ENCODE measurements at places on chromosomes 7 and 10.

- DNase-seq: no peak
Measured at GRCh38 chr7:117686311-117686935, 186.8 kb downstream of the CTTNBP2 start.

GRCh38 chr7:42456267-42456666 is 219.3 kb upstream of the GLI3 start:
- no peak for DNase-seq

- no peak for DNase-seq
Measured at GRCh38 chr10:49524496-49524895, 14.4 kb downstream of the ERCC6 start.

- no peak for DNase-seq
Measured at GRCh38 chr10:93535293-93535692, 31.2 kb upstream of the FFAR4 start.

- no peak for DNase-seq
Measured at GRCh38 chr10:111275091-111275490, 198.3 kb downstream of the ADRA2A start.

- no peak for DNase-seq
Measured at GRCh38 chr10:64098994-64099393, 577.8 kb downstream of the REEP3 start.

DNA sequence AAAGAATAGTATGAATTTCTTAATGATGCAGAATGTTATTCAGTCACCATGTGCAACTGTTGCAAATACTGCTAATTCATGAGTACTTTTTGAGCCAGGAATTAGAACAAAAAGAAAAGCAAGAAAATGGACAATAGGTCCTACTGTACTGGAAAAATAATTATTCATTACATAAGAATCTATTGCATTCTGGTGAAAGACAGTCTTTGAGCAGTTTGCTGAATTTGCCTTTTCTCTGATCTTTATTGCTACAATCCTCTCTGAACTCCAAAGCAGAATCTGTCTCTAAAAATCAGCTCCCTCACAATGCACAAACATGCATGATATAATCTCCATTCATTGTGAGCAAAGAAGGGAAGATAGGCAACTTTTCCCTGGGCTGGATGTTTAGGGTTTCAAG is 12.8 kb downstream of the IFIT2 start:
- no peak for DNase-seq

DNA sequence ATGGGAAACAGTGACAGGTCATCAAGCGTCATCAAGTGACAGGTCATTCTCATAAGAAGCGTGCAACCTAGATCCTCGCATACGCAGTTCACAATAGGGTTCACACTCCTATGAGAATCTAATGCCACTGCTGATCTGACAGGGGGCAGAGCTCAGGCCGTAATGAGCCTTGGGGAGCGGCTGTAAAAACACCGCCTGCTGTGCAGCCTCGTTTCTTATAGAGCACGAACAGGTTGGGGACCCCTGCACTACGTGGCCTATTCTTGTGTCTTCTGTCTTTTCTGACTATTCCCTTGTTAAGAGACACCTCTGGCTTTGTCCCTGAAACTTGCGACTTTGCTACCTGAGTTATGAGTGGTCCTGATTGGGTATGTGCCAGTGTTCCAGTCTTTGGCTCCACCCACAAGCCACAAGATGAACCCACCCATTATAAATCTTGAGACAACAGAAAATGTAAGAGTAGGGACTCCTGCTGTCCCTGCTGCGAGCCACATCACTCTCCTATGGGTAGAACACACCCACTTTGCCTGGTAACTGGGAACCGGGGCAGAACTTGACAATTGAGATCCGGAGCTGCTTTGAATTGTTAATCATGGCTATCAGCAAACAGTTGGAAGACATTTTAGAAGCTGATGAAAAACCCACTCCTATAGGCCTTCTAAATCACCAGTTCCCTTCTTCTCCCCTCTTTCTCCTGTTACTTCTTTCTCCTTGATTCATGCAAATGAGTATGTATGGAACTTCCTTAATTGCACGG is 55.8 kb upstream of the EXOC4 start:
- no peak for DNase-seq

GRCh38 chr7:138243430-138243829 is 167.2 kb downstream of the AKR1D1 start:
- no peak for DNase-seq

Data from mucosa of descending colon (tissue), 3 donors.